ENCODE measurements at places on chromosomes 6 and 20.

DNA sequence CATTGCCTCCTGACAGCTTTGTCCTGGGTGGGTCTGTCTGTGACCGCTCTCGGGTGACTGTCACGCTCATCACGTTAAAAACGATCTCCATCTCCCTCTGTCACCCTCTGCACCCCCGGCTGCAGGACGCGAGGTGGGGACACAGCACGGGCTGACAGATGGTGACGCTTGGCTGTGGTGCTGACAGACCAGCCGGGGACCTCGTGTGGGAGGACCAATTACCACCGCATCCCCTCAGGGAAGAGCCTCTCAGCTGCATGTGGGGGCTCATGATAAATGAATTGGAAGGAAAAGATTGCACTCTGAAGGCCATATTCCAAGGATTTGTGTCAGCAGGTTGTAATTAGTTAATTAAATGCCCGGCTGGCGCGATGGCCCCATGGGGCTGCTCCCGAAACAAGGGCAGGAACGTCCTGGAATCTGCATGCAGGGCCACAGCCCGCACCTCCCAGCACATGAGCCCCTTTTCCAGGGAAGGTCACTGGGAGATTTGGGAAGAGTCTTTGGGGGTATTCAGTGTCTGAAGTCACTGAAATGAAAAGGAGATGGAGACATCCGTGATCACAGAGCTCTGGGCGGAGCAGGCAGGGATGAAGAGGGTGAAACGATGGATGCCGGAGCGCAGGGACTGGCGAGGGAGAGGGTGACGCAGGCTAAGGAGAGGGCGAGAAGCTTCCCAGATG, 87.1 kb downstream of the ERMARD start:
- no peak for DNase-seq

- no peak for DNase-seq
These were observed 201.5 kb downstream of the DTNBP1 start for GRCh38 chr6:15461127-15461944.

DNA sequence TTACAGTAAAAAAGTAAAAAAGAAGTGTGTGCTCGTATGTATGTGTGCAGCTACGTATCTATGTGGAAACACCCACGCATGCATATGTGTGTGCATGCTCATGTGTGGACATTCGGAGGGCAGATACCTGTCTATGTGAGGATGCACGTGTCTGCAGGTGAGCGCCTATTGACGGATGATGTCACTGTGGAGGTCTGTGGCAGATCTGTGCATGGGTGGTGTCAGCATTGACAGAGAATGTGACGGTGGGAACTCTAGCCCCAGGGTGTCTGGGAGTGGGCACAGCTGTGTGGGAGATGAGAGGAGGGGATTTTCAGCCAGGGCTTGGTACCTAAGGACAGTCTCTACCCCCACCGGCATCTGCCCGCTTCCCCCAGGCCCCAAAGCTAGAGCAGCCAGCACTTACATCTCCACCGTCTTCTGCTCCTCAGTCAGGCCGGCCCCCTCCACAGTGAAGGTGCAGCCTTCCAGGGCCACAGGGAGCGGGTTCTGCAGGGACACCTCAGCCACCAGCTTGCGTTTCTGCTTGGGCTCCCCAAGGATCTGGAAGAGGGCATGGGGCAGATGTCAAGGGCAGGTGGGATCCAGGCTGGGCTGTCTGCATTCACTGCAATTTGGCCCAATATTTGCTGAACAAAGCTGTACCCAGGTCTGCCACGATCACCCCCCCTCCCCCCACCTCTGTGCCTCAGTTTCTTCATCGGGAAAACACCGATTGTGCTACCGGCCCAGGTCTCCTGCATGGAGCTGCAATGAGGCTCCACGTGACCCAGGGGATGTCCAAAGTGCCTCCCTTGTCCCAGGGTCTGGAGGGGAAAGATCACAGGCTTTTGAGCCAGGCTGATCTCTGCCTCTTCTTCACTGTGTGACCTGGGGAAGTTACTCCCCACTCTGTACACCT, 34.1 kb downstream of the TGM2 start:
- DNase-seq = no peak

- no peak for DNase-seq
These were observed 87.2 kb downstream of the PRDM1 start for GRCh38 chr6:106173124-106173879.

GRCh38 chr6:21281366-21281765, 312.2 kb upstream of the SOX4 start:
- DNase-seq = no peak

Measured in RCC 7860 (cell line).